ENCODE measurements at places on chromosomes 4 and X.

- no peak for DNase-seq
Measured at GRCh38 chr4:83356899-83357661, 22.4 kb upstream of the HPSE start.

GRCh38 chr4:4673070-4673469 lies 131.2 kb upstream of the STX18 start:
- DNase-seq = no peak

GRCh38 chrX:68511255-68511654 lies 12.4 kb downstream of the YIPF6 start:
- no peak for DNase-seq

DNA sequence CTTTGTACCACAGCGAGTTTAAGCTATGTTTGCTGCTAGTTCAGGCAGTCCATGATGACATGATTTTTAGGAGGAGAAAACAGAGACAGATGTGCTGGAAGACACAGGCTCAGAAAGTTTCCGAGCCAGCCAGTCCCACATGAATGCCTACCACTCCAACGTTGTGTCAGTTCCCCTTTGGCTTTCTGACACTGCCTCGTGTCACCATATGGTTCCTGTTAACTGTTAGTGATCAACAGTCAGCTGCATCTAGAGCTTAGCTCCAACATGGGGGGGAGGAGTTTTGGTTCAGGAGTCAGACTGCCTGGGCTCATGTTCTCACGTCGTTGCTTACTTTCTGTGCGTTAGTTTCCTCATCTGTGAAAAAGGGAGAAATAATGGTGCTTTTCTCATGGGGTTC lies 343.7 kb downstream of the MID1IP1 start:
- no peak for DNase-seq

GRCh38 chr4:123305736-123306135 lies 90.9 kb upstream of the SPRY1 start:
- no peak for DNase-seq

DNA sequence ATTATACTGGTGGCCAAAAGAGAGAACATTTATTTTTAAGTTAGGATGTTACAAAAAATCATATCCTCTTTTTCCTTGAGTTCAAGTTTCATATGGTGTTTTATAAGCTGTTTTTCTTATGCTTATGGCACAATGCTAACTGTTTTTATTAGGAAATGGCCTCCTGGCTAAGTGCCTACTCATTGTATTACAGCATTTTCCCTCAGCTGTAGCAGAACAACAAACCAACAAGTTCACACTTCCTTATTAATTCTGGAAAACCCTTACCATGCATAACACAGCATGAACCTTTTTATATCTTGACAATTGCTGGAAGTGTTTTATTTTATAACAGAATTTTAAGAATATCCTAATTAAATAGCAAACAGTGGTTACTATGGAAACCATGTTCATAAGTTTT lies 165.8 kb downstream of the GASK1B start:
- DNase-seq = peak; percentile 63

- DNase-seq = no peak
Measured at GRCh38 chr4:99021386-99021785, 25.9 kb downstream of the METAP1 start.

GRCh38 chrX:134452596-134452995 lies 7.4 kb upstream of the HPRT1 start:
- no peak for DNase-seq

DNA sequence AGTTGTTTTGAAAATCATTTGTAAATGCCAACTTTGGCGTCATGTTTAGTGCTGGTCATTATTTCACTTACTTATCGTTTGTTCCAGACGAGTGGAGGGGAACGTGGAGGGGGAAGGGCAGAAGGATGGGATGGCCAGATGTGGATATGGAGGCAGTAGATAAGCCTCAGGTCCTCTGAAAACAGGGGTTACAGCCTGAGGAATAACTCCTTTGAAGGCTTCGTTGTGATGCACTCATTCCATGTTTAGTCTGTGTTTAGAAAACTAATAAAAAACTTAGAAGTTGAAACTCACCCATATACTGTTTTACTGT lies 1.1 kb downstream of the MOB1B start:
- DNase-seq = no peak

- DNase-seq = no peak
Measured at GRCh38 chrX:103640401-103641155, 11.8 kb downstream of the TCEAL1 start.

DNA sequence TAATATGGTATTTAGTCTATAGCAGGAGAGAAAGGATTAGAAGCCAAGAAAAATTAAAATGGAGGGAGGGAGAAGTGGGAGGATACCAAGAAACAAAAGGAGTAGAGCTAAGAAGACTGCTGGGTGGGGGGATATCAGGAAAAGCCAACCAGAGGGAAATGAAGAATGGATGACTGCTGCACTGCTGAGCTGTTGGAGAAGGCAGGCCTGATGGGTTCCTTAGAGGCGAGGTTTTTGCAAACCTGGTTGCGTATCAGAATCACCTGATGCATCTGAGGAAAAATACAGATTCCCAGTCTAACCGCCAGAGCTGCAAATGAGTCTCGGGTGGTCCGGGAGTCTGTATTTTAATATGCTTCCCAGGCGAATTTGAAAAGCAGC lies 1.5 kb downstream of the PGRMC1 start:
- DNase-seq = no peak

DNA sequence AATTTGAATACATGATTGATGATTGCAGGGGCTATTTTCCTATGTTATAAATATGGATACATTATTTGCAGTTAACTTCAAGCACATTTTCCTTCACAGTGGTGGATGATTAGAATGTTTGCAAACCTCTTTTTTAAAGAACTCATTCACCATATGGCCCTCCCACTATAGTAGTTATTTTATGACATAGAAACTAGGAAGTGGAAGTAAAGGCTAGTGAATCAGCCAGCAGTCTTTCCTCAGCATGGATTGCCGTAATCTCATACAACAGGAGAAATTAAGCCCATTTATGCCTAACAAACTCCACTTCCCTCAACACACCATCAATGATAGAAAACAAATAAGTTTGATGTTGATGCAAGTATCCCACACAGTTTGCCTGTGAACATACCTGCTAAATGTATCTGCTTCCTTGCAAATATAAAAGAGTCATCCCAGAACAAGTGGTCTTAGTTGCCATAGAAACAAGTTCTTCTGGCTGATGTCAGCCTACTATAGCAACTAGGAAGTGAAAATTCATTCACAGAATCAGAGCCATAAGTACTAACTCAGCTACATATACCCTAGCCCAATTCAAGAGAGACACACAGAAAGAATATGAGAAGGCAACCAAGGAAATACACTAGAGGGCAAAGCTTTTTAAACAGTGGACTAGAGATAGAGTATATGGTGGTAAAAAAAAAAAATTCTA lies 100.9 kb upstream of the RADX start:
- no peak for DNase-seq

DNA sequence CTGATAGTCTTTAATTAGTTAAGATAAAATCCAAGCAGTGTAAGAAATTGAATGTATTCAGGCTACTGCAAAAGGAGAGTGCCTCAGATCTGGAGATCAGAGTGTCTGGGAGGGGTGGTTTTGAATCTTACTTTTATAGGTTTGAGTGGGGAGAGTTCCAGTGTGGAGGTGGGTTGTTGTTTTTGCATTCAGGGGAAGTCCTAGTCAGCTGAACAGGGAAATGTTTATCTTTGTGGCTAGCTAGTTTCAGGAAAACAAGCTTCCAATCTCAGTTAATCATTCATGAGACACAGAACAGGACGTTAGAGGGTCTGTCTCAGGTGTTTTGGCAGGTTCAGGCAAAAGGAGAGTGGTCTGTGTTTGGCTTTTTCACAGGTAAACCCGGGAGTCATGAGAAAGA lies 26.0 kb downstream of the ZNF81 start:
- no peak for DNase-seq

- DNase-seq = no peak
Measured at GRCh38 chrX:118534716-118535493, 39.3 kb downstream of the DOCK11 start.

- DNase-seq = no peak
Measured at GRCh38 chr4:132572210-132572609, 576.9 kb upstream of the PCDH10 start.

- no peak for DNase-seq
Measured at GRCh38 chrX:78129714-78130113, 9.7 kb downstream of the TAF9B start.

GRCh38 chr4:93312299-93312698 lies 516.3 kb upstream of the ATOH1 start:
- DNase-seq = no peak

DNA sequence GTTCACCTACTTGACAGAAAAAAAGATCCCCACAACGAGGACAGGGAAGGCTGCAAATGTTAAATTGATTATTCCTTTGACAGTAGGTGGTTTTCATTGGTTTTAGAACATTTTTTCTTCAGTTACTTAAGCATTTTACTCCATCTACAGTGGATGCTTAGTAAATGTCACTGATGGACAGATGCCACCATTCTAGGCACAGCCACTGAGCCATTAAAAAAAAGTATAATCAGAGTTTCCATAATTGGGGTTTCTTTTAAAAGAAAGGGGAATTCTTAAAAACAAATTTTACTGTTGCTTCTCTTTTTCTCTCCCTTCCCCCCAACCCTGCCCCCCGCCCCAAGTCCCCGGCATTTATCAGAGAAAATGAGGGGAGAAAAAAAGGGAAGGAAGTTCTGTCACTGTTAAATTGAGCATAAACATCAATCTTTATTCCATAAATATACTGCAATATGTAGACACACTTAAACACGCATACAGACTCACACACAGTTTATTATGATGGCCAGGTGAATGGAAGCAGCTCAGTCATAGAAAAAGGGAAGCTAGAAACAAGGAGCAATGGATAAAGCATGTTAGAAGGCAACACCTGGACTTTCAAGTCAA lies 79.7 kb upstream of the PRPS2 start:
- DNase-seq = no peak

GRCh38 chr4:4776335-4776734 lies 83.1 kb upstream of the MSX1 start:
- no peak for DNase-seq

DNA sequence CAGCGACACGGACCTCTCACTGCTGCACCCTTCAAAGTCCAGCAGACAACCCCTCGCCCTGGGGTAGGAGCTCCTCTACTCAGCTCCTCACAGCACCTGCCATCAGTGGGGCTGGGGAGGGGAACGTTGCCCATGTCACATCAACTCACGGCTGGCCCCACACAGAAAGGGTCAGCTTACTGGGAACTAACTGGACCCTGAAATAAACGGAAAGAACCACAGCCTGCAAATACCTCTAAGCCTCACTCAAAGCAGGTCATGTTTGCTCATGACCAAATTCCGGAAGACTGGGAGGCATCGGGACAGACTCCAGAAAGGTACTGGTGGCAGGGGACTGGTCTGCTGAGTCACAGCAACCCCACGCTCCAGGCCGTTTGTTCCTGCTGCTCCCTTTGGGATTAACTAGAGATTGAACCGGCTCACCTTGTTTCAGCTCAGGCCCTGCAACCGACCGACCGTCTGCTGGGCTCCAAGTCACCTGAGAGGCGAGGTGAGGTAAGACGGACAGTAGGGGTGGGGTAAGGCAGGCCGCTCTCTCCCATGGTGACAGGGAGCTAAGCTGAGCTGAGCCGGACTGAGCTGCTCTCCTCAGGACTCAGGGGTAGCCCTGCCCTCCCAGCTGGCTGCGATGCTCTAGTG lies 5.6 kb downstream of the G6PD start:
- DNase-seq = no peak

GRCh38 chr4:6548201-6548881 lies 26.6 kb upstream of the MAN2B2 start:
- no peak for DNase-seq

DNA sequence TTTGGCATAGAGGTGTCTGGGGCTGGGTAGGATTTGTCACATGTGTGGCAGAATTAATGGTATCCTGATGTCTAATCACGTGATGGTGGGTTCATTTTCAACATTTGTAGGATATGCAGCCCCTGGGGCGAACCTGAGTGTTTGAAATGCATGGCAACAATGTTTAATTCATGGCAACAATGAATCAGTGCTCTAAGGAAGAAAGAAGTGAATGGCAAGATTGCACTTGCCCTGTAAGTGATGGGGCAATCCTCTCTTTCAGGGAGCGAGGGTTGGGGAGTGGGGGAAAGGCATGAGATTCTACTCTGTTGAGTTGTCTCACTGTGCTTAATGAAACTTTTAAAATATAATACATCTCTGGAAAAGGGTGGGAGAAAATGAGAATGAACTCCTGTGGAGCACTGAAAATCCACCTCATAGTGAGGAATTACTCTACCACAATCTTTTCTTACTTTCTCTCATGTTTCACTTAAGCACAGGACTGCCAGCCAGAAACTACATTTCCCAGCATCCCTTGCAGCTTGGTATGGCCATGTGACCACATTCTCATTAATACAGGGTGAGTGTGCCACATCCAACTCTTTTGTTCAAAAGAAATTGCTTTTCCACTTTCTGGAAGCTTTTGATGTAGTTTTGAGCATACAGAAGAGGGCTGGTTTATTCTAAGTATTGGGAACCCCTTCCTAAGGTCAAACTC lies 64.0 kb upstream of the PGM2 start:
- no peak for DNase-seq

GRCh38 chrX:13742397-13743176 lies 8.0 kb downstream of the OFD1 start:
- DNase-seq = no peak

DNA sequence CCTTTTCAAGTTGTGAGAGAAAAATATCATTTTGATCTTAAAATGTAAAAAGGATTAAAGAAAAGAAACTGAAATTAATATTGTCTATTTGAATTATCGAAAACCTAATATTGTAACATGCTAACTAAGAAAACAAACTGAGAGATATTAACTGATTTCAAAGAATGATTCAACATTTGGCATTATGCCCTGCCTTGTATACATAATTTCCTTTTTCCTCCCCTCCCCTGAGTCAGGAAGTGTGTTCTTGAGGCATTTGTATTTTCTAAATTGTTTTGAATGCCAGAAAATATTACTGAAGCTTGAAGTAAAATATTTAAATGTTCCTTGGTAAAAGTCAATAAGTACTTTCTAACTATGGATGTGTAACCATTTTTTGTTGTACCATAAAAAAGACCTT lies 49.4 kb downstream of the RPS6KA3 start:
- DNase-seq = peak; percentile 34

DNA sequence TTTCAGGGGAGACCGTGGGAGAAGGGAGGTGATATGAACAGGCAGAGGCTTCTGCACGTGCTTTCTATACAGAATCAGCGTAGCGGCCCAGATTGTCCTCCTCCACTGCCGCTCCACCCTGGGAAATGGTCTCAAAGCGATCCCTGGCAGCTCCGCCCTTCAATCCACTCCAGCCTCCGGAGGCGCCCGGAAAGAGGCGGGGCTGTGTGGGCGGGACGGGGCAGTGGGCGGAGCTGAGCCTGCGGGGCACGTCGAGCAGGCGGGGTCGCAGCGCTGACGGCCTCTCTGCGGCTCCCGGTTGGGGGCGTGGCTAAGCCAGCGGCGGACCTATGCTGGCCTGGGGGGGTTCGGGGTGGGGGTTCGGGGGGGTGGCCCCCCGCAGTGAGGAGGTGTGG lies 210 bp upstream of the SMIM10L2A start:
- DNase-seq = peak; percentile 6

GRCh38 chr4:24519649-24520048 lies 64.7 kb downstream of the DHX15 start:
- DNase-seq = no peak

DNA sequence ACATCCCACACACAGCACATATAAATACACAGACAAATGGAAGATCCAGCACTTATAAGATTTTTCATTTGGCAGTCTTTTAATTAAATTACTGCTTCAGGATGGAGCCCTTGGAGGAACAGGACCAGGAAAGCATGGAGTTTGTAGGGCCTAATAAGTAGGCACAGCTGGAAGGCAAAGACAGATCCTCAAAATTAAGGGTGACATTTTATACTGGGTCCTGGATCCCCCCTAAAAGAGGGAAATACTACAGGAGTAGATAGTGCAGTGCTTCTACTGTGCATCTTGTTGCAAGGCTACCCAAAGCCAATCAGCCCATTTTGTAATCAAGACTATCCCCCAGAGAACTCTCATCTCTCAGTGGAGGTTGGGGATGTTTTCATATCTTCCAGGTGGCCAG lies 1860.7 kb upstream of the PCDH10 start:
- no peak for DNase-seq
